CD4-positive, alpha-beta T cell treated with Interferon gamma for 1 hour (primary cell): ENCODE measurements at places on chromosomes 5 and 9.

DNA sequence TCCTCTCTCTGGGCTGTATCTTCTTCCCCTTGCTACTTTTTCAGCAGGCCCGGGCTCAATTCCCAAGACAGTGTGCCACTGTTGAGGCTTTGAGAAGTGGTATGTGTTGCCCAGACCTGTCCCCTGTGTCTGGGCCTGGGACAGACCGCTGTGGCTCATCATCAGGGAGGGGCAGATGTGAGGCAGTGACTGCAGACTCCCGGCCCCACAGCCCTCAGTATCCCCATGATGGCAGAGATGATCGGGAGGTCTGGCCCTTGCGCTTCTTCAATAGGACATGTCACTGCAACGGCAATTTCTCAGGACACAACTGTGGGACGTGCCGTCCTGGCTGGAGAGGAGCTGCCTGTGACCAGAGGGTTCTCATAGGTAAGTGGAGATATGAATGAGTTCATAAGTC is 828 bp downstream of the TYRP1 start:
- no peak for DNase-seq

- no peak for DNase-seq
Measured at GRCh38 chr5:58816181-58816731, 233.4 kb downstream of the RAB3C start.

DNA sequence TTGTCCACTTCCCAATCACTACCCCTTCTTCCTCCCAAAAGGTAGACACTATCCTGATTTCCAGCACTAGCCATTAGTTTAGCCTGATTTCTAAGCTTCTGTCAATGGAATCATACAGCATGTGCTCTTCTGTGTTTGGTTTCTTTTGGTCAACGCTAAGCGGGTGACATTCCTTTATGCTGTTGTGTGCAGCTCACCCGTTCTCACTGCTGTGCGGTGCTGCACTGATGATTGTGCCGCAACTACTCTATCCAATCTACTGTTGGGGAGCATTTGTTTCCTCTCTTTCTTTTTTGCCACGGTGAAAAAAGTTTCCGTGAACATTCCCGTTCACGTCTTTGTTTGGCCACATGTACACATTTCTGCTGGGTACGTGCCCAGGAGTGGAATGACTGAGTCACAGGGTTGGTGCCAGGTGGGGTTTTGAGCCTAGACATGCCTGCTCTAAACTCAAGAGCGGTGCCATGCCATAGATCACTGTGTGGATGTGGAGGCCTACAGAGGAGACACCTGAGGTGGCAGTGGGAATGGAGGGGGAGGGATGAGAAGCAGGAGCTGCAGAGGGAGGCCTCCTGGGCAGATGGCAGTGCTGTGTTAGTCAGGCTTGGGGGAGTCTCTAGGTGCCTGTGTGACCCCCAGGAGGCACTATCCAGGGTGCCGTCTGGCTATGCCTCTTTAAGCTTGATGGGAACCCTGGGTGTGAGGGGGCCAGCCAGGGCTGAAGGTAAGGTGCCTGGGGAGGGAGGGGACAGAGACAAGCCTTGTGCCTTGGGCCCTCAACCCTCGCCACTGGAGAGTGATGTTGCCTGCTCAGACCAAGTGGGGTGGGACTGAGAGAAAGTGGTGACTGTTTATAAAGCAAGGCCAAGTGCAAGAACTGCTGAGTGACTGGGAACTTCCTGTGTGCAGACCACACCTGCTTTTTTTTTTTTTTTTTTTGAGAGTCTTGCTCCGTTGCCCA is 11.4 kb upstream of the ANKRD33B start:
- no peak for DNase-seq

- no peak for DNase-seq
Measured at GRCh38 chr9:134136118-134136995, 475 bp downstream of the WDR5 start.

DNA sequence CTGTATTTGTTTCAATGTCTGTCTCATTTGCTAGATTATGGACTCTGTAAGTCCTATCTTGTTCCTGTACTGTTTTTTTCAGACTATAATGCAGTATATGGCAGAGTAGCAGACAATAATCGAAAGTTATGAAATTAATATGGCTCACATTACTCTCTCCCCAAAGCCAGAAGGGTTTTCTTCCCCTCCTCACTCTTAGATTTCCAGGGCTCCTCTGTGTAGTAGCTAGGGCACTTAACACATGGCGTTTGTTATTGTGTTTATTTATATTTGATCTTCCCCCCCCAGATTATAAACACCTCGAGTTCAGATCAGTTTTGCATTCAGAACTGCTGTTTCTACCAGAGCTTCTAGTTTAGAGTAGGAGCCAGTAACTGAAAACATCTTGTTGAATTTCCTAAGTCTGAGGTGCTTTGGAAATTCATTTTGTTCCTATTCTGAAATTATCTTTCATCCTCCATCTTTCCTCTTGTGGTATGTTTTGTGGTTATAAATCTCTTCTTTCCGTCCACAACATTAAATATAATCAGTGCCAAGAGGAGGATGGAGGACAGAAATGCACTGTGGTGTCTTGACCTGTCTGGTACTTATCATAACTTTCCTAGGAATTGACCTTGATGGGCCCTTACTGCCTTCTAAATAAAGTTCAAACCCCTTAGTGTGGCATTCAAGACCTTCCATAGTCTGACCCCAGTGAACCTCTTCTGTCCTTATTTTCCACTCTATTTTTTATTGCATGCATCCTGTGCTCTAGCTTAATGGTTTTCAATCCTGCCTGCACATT is 27.0 kb downstream of the TLE4 start:
- no peak for DNase-seq

- DNase-seq: no peak
Measured at GRCh38 chr9:4690144-4690543, 10.8 kb downstream of the CDC37L1 start.

DNA sequence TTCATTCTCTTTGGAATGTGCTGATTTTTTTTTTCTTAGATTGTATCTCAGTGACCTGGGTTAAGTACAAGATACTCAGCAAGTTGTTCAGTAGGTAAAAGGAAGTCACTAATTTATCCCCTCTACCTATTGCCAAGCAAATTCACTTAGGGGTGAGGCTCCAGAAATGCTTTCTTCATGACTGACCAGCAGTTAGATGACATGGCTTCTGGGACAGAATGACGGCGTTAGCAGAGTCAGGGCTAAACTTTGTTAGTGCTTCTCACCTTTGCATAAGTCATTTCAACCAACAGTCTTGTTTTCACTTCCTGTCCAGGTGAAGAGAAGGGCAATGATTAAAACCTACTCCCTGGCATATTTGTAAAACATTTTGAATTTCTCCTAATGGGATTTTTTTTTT is 20.2 kb upstream of the MTAP start:
- DNase-seq: no peak

DNA sequence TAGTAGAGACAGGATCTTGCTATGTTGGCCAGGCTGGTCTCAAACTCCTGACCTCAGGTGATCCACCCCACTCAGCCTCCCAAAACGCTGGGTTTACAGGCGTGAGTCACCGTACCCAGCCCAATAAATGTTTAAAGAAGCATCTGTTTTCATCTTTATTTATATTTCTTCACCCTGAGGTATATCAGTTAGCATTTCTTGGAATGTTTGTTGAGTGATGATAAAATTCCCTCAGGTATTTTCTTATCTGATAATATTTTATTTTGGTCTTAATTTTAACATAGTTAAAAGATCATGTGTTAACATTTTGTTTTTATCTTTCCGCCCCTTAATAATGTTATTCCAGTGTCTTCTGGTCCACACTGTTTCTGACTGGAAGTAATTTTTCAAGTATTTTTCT is 839.6 kb upstream of the CDH10 start:
- no peak for DNase-seq

- no peak for DNase-seq
Measured at GRCh38 chr5:123428521-123429220, 5.5 kb upstream of the CEP120 start.

GRCh38 chr5:172377856-172378255 is 76.5 kb downstream of the SH3PXD2B start:
- no peak for DNase-seq

- DNase-seq: no peak
Measured at GRCh38 chr5:170896779-170897178, 35.0 kb downstream of the RANBP17 start.

DNA sequence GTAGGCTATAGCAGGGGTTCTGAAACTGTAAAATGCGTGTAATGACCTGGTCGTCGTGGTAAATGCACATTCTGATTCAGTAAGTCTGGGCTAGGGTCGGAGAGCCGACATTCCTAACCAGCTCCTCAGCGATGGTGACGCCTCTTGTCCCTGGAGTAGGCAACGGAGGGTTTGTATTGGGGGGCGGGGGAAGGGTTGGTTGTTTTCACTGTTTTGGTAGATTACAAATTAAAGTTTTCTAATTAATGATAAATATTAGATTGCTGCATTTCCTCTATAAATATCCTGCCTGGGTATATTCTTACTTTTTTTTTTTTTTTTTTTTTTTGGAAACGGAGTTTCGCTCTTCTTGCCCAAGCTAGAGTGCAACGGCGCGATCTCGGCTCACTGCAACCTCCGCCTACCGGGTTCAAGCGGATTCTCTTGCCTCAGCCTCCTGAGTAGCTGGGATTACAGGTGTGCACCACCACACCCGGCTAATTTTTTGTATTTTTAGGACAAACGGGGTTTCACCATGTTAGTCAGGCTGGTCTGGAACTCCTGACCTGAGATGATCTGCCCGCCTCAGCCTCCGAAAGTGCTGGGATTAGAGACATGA is 566 bp upstream of the ALDH7A1 start:
- DNase-seq: no peak

- peak; percentile 33 for DNase-seq
Measured at GRCh38 chr9:97889941-97890887, 32.1 kb downstream of the TRMO start.

DNA sequence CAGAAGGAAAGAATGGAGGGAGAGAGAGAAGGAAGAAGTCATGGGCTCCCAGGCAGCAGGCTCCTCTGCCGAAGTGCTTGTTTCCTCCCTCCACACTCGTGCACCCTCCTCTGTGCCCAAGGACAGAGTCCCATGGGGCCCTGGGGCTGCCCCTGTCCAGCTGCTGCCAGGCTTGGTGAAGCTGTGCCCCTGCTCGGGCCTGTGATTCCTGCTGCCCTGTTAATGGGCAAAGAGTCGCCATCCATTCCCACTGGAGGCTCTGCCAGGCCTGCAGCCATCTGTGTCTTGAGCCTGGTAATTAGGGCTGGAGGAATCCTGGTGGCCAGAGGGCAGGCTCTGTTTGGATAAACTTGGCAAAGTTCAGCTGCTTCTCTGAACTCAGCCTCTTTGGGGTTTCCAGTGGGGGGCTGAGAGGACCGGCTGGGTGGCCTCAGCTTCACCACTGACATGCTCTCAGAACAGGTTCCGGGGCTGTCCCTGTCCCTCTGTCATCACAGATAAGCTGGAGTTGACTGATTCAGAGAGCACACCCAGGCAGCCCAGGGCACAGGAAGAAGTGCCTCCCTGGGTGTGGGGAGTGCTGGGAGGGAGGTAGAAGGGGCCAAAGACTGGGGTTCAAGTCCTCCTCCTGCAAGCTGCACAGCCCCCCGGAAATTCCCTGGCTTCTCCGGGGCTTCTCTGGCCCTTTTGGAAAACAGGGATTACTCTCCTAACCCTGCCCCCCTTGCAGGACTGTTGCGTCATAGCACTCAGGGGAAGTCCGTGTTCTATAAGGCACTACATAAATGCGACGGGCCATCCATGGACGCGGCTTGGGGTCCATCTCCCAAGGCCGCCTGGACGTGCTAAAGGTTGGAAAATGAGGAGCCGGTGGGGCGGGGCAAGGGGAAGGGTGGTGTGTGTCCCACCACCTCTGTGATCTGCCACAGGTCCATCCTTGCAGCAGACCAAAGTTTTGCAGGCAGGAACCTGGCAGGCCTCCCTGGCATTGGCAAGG is 154.8 kb downstream of the PAX5 start:
- no peak for DNase-seq

GRCh38 chr5:139407517-139407916 is 3.6 kb upstream of the SPATA24 start:
- DNase-seq: no peak

DNA sequence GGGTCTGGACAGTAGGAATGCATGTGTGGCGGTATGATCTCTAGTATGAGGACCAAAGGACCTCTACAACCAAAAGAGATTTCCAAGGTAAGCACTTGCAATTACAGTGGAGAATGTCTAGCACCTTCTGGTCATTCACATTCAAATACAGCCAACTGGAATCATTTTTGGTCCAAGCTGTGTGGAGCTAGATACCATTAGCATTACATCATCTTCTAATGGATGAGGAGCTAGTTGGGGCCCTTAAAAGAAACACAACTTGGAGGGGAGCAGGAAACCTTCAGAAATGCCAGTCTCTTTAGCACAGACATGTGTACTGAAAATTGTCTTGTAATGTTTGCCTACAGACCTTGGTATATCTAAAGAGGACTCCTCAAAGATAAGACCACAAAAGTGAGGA is 244.7 kb downstream of the BNC2 start:
- no peak for DNase-seq

GRCh38 chr9:9792144-9792857 is 820.5 kb downstream of the PTPRD start:
- DNase-seq: no peak

DNA sequence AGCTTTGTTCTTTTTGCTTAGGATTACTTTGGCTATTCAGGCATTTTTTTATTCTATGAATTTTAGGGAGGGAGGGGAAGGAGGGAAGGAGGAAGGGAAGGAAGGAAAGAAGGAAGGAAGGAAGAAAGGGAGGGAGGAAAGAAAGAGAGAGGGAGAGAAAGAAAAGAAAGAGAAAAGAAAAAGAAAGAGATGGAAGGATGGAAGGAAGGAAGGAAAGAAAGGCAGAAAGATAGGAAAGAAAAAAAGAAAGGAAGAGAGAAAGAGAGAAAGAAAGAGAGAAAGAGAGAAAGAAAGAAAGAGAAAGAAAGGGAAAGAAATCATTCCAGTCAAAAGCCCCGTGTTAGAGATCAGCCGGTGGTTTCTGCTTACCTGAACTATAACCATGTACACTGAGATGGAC is 20.8 kb upstream of the NKD2 start:
- no peak for DNase-seq

DNA sequence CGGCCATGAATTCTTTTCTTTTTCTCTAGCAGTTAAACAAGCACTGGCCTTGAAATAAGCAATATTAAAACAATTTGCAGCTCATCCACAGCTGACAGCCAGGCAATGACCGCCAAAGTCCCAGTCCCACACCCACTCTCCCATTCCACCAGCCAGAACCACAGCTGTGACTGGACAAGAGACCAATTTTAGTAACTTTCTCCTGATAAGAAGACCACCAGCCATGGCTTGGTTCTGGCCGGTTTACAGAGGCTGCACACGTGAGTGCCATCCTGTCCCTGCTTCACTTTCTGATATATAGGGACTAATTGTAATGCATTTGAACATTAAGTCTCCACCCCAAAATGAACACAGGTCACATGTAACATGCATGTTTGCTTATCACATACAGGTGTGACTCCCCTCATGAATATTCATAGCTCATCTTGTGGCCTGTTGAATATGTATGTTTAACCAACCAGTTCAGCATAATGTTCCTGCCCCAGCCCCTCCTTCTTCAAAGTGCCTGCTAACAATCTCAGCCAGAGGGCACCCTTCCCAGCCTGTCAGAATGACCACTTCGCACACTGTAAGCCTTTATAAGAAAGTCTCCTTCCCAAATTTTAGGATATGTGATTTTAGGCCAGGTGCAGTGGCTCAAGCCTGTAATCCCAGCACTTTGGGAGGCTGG is 23.9 kb upstream of the FANCC start:
- no peak for DNase-seq

GRCh38 chr9:78091731-78092130 is 60.1 kb upstream of the GNAQ start:
- no peak for DNase-seq
